Uterine smooth muscle cell (primary cell): ENCODE measurements at places on chromosomes 6 and 20. TPM values are rescaled to one million over a fixed set of nuclear protein-coding genes. Genes with fewer than 3 reads are reported as not detected.

Gene OR2H2
- not detected in 2 replicates for total RNA-seq

Gene RAET1E
- 0.11 TPM in 1 of 2 replicates, not detected in the other for total RNA-seq

Gene PPP1R18
- total RNA-seq = 49.8 and 53.6 TPM in 2 replicates

Gene MPIG6B
- not detected in 2 replicates for total RNA-seq

Gene SNAI1
- total RNA-seq = 0.11 and 0.12 TPM in 2 replicates
